NCI-H1092 (cell line): ENCODE measurements at places on chromosomes 12 and 14.

- no peak for DNase-seq
Observed at GRCh38 chr12:71626768-71627167, 36.9 kb downstream of the ZFC3H1 start.

DNA sequence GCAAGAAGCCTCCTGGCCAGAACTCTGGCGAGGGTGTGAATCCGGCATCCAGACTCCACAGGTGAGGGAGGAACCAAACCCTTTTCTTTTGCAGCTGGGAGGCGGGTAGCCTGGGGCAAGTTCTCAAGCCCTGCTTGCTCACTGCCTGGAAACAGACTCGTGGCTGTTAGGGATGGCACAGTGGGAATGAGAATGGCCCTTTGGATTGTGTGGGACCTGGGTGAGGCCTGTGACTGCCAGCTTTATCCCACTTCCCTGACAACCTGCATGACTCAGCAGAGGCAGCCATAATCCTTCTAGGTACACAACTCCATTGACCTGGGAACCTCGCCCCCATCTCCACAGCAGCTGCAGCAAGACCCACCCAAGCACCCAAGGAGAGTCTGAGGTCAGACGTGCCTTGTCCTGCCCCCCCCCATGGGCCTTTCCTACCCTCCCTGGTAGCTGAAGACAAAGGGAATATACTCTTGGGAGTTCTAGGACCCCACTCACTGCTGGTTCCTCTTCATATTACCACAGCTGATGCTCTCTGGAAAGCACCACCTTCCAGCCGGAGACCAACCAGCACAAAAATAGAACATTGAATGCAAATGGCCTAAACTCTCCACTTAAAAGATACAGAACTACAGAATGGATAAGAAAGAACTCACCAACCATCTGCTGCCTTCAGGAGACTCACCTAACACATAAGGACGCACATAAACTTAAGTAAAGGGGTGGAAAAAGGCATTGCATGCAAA, 5.1 kb upstream of the GPR33 start:
- no peak for DNase-seq

DNA sequence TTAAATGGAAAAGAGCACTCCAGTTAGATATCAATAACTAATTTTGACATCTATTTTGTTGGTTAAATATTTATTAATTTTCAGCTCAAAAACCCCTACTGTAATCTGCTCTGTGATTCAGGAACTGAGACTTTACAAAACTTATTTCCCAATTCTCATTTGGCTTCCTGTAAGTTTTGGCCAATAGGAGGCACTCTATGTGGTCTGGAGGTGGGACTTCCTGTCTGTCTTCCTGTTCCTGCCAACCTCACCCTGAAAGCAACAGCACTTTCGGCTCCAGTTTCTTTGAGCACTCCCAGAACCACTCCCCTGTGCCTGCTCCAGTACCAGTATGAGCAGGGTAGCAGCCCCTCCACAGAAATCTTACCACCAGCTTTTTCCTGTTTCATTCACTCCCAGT, 1027.0 kb downstream of the VRK1 start:
- no peak for DNase-seq

GRCh38 chr14:104700747-104701217, 11.4 kb downstream of the INF2 start:
- DNase-seq: no peak

GRCh38 chr12:12719496-12719895, 2.3 kb downstream of the CDKN1B start:
- no peak for DNase-seq
